Calu3 (cell line): ENCODE measurements at places on chromosomes 7 and 10. TPM values are rescaled to one million over a fixed set of nuclear protein-coding genes. Genes with fewer than 3 reads are reported as not detected.

Gene PSD
- total RNA-seq: 0.34 and 0.35 TPM in 2 replicates

Gene HKDC1
- 112 and 113 TPM in 2 replicates for total RNA-seq

Gene GPR26
- not detected in 2 replicates for total RNA-seq

Gene IMMP2L
- total RNA-seq: 28.6 and 38.8 TPM in 2 replicates

- no peak for DNase-seq
- H3K4me1 ChIP-seq: no peaks in the 10 kb centered on the region
- no peaks in the 10 kb centered on the region for H3K36me3 ChIP-seq
Measured at GRCh38 chr7:84104826-84105225, 89.8 kb downstream of the SEMA3A start.

- H3K4me3 ChIP-seq: no peak overlapping the region
- DNase-seq: no peak
- H3K4me1 ChIP-seq: peaks cover 13% of the 10 kb centered on the region
- no peak overlapping the region for H3K27ac ChIP-seq
- H3K27me3 ChIP-seq: peaks cover 100% of the 10 kb centered on the region
- peaks cover 11% of the 10 kb centered on the region for H3K36me3 ChIP-seq
Measured at GRCh38 chr7:370775-371118, 80.8 kb downstream of the FOXL3 start.

GRCh38 chr7:134477954-134478353 is 19.1 kb upstream of the AKR1B1 start:
- no peak for DNase-seq
- no peak overlapping the region for H3K4me3 ChIP-seq
- no peaks in the 10 kb centered on the region for H3K27me3 ChIP-seq

DNA sequence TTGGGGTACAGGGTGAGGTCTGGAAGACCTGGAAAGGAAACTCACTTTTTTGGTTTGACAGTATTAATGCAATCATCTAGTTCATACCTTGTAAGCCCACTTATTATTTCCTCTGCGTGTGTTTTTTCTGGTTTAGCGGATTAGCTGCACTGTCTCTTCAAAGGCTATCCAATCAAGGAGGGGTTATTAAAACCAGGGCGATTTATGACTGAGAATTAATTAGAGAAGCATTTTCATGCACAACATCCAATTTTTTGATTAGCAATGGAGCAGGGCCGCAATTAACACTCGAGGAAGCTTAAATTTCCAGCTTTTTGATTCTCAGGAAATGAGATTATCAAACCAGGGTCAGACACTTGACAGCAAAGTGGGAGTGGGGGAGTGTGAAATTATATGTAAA is 248.9 kb downstream of the EXOC4 start:
- no peaks in the 10 kb centered on the region for H3K4me1 ChIP-seq
- no peak for DNase-seq
- H3K4me3 ChIP-seq: no peak overlapping the region
- no peaks in the 10 kb centered on the region for H3K36me3 ChIP-seq

DNA sequence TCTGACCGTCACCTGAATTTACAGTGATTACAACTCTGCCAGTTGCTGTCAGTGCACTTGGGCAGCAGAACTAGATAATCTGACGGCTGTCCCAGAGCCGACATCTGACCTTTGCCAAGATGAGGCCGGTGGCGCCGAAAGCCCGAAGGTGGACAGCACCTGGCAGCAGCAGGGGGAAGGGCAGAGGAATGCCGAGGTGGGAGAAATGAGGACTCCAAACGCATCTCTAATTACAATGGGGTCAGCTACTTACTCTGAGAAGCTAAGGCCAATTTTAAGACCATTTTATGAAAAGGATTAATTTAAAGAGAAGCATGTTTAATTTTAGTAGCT is 33.8 kb downstream of the TRIM8 start:
- no peak overlapping the region for H3K4me3 ChIP-seq
- no peak for DNase-seq
- no peaks in the 10 kb centered on the region for H3K36me3 ChIP-seq
- H3K27me3 ChIP-seq: peaks cover 12% of the 10 kb centered on the region
- peaks cover 10% of the 10 kb centered on the region for H3K4me1 ChIP-seq

GRCh38 chr10:89142590-89142989 is 64.5 kb downstream of the CH25H start:
- H3K27me3 ChIP-seq: no peaks in the 10 kb centered on the region
- peaks cover 4% of the 10 kb centered on the region for H3K4me1 ChIP-seq
- no peak overlapping the region for H3K27ac ChIP-seq
- no peaks in the 10 kb centered on the region for H3K36me3 ChIP-seq

GRCh38 chr10:92832998-92833650 is 15.2 kb upstream of the EXOC6 start:
- no peaks in the 10 kb centered on the region for H3K36me3 ChIP-seq
- no peaks in the 10 kb centered on the region for H3K27me3 ChIP-seq
- no peak for DNase-seq
- no peak overlapping the region for H3K27ac ChIP-seq
